AG20443 (cell line): ENCODE measurements at places on chromosomes 5 and 9.

DNA sequence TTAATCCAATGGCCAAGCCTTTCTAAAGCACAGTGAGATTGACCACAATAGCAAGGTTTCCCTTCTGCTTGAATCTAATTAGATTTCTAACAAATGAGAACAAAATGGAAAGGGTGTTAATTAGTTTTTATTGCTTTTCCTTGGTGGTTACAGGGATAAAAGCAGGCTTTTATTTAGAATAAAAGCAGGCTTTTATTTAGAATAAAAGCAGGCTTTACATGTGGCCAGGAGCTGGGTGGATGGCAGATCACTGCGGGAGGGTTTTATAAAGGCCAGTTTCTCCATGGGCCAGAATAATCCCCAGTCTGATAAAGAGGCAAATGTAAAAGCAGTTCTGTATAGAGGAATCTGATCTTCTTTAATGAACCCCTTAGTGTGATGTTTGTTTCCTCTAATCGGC lies 470.2 kb downstream of the TMEM232 start:
- no peak for DNase-seq

DNA sequence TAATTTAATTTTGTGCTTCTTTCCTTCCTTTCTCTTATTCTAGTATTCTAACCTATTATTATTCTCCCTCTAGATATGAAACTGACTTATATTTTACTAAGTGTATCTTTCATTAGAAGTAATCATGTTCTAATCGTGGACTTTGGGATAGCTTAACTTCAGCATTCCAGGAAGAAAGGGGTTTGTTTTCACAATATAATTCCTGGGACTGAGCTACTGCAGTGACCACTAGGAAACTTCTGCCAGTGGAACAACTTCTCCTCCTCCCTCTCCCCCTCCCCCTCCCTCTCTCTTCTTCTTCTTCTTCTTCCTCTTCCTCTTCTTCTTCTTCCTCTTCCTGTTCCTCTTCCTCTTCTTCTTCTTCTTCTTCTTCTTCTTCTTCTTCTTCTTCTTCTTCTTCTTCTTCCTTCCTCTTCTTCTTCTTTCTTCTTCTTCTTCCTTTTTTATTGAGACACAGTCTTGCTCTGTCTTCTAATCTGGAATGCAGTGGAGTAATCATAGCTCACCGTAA lies 127.9 kb downstream of the NNT start:
- no peak for DNase-seq

- peak; percentile 75 for DNase-seq
Observed at GRCh38 chr9:38160613-38161215, 91.7 kb upstream of the SHB start.

DNA sequence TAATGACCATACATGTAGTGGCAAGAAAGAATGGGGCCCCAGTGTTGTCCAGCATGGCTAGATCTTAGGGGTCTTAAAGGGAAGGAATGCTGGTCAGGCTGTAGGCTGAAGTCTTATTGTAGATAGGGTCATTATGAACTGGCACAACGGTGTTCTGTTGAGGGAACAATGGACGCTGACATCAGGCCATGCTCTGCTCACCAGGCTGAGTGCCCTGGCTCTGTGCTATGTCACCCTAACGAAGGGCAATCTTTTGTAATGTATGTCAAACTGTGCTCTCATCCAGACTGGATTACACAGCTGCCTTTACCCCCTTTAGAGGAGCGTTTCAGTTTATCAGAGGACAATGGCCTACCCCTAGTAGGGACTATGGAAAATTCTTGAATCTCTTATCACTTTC lies 14.6 kb upstream of the ZNF608 start:
- no peak for DNase-seq

- DNase-seq, result no peak
Observed at GRCh38 chr9:7144265-7145046, 386.7 kb downstream of the KDM4C start.

GRCh38 chr5:2291146-2291840 lies 408.6 kb upstream of the IRX4 start:
- no peak for DNase-seq

- DNase-seq, result peak; percentile 86
Observed at GRCh38 chr5:179407191-179408175, 62.2 kb upstream of the ADAMTS2 start.

DNA sequence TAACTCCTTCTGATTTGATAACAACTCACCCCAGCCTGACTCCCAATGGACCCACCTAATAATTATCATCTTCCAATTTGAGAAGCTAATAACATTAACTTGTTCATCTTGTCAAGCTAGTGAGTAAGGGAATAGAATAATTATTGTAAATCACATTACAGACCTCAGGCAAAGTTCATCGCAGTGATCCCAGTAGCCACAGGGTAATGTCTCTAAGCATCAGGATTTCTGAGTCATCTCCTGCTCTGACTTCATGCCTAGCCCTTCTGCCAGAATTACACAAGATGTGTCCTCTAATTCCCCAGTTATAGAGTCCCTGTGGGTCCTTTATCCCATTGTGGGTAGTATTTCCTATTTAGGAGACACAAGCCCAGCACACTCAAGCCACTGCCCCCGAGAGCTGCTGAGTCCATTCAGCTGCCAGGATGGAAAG lies 365.7 kb downstream of the DEPDC1B start:
- DNase-seq, result peak; percentile 74

GRCh38 chr5:76331126-76331525 lies 72.0 kb upstream of the IQGAP2 start:
- DNase-seq, result no peak

DNA sequence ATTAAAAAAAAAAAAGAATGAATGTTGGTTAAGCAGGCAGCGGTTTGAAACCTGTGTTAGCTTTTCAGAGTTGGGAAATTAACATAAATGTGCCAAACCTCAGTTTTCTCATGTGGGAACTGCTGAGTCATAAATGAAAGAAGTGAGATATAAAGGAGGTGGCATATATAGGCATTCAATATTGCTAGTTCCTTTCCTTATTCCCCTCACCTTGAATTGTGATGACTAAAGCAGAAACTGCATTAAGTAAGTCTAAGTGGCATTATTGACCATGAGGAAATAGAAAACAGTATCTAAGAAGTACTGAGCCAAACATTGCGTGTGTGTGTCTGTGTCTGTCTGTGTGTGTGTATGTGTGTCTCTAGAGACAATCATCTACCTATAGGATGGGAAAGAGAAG lies 691.2 kb downstream of the TLR4 start:
- no peak for DNase-seq

DNA sequence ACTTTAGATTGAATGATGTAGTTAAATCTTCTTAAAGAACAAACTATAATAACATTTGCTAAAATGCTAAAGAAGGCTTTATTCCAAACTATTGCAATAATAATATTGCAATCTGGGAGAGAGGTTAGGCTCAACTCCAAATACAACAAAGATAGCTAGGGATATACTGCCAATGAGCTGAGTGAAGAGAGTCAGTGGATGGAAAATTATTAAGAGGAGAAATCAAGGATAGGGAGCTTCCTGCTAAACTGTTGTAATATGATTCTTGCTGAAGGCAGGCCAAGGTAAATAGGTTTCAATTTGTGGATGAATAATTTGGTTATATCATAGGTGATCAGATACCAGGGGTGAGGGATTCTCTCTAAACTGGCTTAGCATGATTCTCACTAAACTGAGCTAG lies 1651.5 kb downstream of the EFNA5 start:
- DNase-seq, result no peak

- peak; percentile 77 for DNase-seq
Observed at GRCh38 chr9:121271368-121272341, 3.7 kb downstream of the GSN start.

DNA sequence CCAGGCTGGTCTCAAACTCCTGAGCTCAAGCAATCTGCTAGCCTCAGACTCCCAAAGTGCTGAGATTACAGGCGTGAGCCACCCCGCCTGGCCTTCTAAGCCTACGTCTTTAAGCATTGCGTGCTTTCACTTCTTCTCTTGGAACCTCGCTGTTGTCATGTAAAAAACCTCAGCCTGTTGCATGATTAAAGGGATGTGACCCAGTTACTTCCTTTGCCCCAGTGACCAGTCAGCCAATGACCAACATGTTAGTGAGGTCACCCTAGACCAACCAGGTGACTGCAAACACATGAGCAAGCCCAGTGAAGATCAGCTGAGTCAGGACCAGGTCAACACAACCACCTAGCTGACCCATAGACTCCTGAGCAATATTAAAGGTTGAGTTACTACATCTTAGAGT lies 10.5 kb downstream of the KIF4B start:
- no peak for DNase-seq

DNA sequence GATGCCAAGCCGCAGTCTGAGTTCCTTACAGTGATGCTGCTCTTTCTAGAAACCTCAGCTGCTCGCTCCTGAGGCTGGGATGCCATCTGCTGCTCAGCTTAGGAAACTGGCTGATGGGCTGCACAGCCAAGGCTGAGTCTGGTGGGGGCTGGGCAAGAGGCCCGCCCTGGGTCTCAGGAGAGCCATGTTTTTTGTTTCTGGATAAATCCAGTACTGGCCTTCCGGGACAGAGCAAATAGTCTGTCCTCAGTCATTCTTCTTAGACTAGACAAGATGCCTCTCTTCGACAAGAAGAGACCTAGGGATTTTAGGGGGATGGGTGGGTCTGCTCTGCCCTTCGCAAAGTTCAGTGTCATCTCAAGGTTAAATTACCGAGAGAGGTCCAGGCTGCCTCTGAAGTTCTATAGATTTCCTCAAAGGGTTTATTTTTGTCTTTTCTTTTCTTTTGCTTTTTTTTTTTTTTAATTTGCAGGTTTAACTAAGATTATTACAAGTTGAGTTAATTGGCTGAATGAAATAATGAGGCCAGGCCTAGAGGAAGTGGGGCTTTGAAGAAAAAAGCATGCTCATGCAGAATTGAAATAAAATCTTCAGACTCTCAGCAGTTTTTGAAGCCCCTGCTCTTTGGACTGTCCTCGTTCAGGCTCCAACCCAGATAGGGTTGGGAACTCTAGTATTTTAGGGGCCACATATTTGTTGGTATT lies 30.6 kb upstream of the MATR3 start:
- DNase-seq, result peak; percentile 95

- no peak for DNase-seq
Observed at GRCh38 chr9:86408121-86408520, 53.9 kb upstream of the TUT7 start.

DNA sequence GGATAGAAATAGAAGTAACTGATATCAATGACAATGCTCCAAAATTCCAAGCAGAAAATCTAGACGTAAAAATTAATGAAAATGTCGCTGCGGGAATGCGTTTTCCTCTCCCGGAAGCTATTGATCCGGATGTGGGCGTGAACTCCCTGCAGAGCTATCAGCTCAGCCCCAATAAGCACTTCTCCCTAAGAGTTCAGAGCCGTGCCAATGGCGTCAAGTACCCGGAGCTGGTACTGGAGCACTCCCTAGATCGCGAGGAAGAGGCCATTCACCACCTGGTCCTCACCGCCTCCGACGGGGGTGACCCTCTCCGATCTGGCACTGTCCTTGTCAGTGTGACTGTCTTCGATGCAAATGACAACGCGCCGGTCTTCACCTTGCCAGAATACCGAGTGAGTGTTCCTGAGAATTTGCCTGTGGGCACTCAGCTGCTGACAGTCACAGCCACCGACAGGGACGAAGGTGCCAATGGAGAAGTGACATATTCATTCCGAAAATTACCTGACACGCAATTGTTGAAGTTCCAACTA lies 818 bp downstream of the PCDHGA10 start:
- DNase-seq, result no peak

GRCh38 chr9:630817-631216 lies 210.7 kb upstream of the DMRT1 start:
- no peak for DNase-seq

- DNase-seq, result no peak
Observed at GRCh38 chr5:136051486-136052220, 22.9 kb downstream of the TGFBI start.

GRCh38 chr9:71587576-71588362 lies 180.5 kb downstream of the CEMIP2 start:
- DNase-seq, result peak; percentile 21

DNA sequence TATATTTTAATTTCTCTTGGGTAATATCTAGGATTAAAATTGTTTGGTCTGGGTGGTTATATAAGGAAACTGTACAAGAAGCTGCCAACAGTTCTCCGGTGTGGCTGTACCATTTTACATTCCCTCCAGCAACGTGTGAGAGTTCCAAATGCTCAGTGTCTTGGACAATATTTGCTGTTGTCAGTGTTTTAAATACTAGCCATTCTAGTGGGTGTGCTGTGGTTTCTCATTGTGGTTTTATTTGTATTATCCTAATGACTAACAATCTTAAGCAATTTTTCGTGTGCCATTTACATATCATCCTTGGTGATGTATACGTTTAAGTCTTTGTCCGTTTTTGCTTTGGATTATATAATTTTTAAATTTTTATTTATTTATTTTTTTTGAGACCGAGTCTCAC lies 34.0 kb downstream of the TNFSF15 start:
- DNase-seq, result no peak

GRCh38 chr5:168649306-168649705 lies 70.1 kb upstream of the PANK3 start:
- DNase-seq, result no peak

GRCh38 chr5:485946-486491 lies 38.2 kb downstream of the SLC9A3 start:
- no peak for DNase-seq

DNA sequence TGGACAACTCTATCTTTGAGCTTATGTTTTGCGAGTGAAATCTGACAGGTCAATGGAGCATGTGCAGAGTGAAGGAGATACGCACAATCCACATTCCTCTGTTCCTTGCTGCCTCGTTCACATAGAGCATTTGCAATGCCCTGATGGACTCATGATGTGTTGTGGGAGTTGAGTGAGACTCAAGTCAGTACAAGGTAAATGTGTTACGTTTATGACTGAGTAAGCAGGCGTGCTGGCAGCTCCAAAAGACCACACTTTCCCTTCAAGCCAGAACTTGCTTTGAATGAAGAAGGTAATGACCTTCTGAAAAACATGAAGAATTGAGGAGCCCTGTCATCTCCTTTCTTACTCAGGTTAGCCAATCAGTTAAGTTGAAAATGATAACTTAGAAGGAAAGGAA lies 477.8 kb downstream of the CTNND2 start:
- no peak for DNase-seq

- peak; percentile 78 for DNase-seq
Observed at GRCh38 chr9:35736201-35736633, 3.8 kb downstream of the CREB3 start.

GRCh38 chr5:53089481-53089991 lies 20.0 kb downstream of the MOCS2 start:
- no peak for DNase-seq

DNA sequence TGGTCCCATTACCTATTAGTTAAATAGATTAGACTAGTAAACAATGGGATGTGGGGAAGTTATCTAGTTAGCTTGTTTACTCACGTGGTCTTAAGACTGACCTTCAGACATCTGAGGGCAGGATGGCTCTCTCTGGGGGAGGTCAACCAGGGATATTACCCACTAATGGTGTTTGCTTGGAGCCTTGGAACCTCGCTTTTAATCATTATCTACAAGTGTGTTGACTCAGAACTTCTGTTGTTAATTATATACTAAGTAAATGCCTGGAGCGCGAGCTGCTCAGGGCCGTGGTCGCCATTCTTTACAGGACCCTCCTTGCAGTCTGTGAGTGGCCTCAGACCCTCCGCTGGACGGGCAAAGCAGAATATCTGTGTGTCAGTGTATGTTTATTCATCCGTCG lies 48.5 kb upstream of the ZNF354A start:
- DNase-seq, result no peak

GRCh38 chr5:113804943-113805342 lies 291.4 kb downstream of the YTHDC2 start:
- no peak for DNase-seq

- no peak for DNase-seq
Observed at GRCh38 chr9:109385499-109385898, 64.6 kb upstream of the EPB41L4B start.

GRCh38 chr9:72948575-72949243 lies 4.1 kb downstream of the ALDH1A1 start:
- DNase-seq, result no peak
